ENCODE measurements at places on chromosomes 6 and 20.

DNA sequence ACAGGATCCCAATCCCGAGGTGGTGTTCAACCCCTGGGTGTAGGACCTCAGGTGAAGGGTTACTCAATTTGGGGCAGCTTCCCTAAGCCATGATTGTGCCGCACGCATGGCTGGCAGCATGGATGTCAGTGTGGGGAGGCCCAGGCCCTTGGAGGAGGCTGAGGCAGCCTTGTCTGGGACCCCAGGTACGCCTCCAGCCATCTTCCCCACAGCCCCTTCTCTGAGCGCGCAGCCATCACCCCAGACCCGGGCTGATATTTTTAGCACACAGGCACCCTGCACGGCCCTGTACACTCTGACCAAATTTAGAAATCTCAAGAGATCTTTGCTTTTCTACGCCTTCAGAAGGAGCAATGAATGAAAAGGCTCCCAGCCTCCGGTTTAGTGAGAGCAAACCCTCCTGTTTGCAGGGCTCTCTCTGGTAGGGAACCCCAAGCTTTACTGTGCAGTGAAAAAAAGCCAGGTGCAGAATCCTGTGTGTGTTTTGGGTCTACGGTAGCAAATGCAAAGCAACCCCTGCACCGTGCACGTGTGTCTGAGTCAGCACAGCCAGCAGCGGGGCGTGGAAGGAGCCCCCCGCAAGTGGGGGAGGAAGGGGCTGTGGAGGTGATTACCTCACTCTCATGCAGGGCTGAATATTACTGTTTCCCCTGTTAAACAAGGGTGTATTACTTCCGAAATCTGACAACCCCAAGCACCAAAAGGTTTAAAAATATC lies 44.3 kb downstream of the CTCFL start:
- no peak for DNase-seq

GRCh38 chr6:41200296-41200900 lies 551 bp downstream of the TREML2 start:
- DNase-seq, result no peak

GRCh38 chr20:25065625-25066338 lies 7.8 kb upstream of the ACSS1 start:
- peak; percentile 47 for DNase-seq

GRCh38 chr20:7285918-7286556 lies 518.6 kb downstream of the BMP2 start:
- DNase-seq, result peak; percentile 65

- no peak for DNase-seq
Measured at GRCh38 chr20:49291200-49291599, 13.3 kb upstream of the ZNFX1 start.

DNA sequence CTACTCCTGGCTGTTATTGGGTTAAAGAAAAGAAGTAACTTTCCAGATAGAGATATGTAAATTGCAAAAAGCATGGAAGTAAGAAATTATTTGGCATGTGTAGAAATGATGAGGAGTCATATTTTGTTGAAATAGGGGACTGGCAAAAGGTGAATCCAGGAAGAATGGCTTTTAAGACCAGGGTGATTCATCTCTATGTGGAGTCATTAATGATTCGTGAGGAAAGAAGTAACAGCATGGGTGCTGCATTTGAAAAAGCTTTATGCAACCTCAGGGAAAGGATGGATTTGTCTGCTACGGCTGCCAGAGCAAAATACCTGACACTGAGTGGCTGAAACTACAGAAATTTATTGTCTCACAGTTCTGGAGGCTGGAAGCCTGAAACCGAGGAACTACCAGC lies 14.8 kb upstream of the SYNE1 start:
- no peak for DNase-seq

DNA sequence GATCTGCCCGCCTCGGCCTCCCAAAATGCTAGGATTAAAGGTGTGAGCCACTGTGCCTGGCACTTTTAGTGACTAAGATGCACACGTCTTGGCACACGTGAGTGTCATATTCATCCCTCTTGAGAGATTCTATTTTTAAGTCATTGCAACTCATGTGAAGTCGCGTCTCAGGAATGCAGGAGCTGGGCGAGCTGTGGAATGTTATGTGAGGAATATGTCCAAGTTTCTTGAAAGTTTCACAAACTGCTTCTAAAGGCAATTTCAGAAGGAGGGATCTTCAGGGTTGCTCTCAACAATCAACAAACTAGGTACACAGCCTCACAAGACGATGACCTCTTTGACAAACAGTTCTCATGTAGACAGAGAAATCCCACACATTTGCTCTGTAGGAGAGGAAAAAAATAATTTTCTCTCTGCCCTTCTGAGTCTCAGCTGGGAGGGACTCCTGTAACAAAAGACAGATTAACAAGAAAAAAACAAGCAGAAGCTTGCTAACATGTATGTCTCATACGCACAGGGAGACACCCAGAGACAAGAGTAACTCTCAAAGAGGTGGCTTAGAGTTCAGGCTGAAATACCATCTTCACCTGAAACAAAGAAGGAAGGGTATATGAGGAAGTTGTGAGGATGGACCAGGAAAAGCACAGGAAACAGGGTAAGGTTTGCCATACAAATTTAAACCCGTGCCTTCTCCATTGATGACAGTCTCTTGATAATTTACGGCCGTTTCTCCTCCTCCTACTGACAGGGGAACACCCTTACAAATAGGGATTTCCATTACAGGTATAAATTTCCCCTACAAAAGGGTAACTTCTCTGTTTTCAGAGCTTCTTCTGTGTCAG lies 45.3 kb upstream of the FAM50B start:
- DNase-seq, result no peak

DNA sequence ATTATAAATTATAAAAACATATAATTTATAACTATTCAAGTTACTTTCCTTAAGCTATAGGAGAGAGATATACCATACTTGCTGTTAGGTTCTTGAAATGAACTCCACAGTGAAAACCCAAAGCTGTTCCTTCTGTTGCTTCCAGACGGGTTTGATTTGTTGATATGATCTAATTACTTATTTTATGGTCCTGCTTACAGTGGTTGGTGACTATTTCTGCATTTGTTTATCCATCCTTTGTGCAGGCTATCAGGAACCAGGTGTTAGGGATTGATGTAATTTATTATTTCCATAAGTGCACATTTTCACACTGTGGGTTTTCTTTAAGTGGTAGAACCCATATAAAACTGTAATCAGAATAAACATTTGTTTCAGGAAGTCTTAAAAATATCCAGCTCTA lies 167.1 kb downstream of the KIF6 start:
- DNase-seq, result no peak

GRCh38 chr6:158818581-158819212 lies 471 bp downstream of the EZR start:
- DNase-seq, result no peak

- DNase-seq, result no peak
Measured at GRCh38 chr6:107488174-107488874, 1.6 kb upstream of the SOBP start.

GRCh38 chr20:37353285-37353849 lies 7.4 kb downstream of the SRC start:
- no peak for DNase-seq

GRCh38 chr6:21745543-21746337 lies 152.2 kb downstream of the SOX4 start:
- DNase-seq, result no peak

DNA sequence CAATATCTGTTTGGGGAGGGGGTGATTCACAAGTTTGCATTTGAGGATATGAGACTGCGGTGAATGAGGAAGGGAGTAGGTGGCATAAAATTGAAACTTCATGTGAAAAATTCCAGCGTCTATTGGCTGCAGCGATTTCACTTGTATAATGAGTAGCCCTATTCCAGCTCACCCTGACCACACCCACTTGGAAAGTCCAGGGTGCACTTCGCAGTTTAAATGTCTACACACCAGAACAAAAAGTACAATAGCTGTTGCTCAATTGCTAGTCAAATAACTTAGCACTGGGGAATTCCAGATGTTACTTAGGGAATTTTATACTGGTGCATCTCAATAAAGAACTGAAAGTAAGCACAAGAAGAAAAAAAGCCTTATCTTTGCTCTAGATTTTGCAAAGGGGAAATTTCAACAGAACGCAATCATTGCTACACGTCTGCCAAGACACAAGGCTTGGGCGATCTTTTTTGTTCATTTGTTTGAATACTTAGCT lies 6.3 kb downstream of the TNFAIP3 start:
- no peak for DNase-seq

- peak; percentile 29 for DNase-seq
Measured at GRCh38 chr6:111872401-111873177, 663 bp downstream of the FYN start.

DNA sequence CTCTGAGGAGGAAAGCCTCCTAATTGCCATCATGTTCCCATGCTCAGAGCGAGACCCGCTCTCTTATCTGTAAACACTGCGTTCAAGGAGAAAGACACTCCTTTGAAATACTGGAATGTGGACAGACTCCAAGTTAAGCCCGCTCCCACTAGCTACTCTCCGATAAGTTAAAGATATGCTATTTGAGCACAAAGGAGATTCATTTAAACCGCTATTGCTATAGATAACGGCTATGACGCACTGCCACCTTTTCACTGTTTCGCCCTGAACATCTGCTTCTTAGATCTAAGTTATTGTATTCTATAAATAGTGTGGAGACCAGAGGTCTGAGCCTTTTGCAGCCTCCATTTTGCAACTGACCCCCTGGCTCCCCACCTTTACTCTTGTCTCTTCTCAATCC lies 82.3 kb downstream of the GPX5 start:
- DNase-seq, result no peak

DNA sequence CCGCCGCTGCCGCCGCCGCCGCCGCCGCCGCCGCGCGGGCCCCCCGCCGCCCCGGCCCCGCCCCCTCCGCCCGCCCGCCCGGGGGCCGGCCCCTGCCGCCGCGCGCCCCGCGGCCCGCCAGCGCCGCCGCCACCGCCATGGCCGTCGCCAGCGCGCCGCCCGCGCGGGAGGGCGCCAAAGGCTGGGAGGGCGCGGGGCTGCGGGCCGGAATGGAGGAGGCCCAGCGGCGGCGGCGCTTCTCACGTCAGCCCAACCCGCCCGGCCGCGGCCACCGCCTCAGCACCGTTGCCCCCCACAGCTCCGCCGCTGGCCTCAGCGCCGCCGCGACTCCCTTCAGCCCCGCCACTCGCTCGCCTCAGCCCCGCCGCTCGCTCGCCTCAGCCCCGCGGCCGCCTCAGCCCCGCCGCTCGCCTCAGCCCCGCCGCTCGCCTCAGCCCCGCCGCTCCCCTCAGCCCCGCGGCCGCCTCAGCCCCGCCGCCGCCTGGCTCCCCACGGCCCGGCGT lies 258 bp downstream of the PHF10 start:
- no peak for DNase-seq

- no peak for DNase-seq
Measured at GRCh38 chr6:46556053-46556452, 64.8 kb upstream of the RCAN2 start.

- DNase-seq, result no peak
Measured at GRCh38 chr20:32227744-32228688, 20.3 kb downstream of the POFUT1 start.

DNA sequence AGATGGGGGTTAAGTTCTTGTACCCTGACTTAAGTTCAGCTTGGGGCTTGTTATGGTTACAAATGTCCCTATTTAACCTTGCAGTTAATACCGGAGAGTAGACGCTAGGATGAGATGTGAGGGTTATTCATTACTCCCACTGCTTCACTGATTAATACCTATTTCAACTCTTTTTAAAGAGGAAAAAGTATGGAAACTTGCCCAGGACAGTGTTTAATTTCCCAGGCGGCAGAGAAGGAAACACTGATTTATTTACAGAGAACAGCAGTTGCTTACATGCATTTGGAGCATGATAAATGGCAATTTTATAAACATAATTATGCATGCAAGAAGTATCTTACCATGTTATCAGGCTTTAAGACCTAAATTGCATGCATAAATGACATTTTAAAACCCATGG lies 137.7 kb downstream of the RCAN2 start:
- no peak for DNase-seq

GRCh38 chr20:36585410-36586125 lies 12.2 kb downstream of the TGIF2 start:
- no peak for DNase-seq

DNA sequence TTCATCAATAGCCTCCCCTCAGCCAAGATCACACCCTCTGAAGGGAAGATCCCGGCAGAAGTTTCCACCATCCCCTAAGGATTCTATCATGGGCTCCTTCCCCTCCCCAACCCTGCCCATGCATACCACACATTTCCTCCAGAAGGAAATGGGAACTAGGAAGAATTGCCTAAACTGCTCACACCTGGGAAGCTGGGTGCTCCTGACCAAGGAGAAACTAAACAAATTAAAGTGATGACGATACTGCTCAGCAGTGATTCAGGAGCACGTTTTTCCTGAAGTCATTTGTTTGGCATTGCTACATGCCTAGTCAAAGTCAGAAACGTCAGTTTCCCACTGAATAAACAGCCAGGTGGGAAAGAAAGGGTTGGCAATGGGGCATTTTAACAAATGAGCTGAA lies 136.1 kb upstream of the CDYL start:
- no peak for DNase-seq

DNA sequence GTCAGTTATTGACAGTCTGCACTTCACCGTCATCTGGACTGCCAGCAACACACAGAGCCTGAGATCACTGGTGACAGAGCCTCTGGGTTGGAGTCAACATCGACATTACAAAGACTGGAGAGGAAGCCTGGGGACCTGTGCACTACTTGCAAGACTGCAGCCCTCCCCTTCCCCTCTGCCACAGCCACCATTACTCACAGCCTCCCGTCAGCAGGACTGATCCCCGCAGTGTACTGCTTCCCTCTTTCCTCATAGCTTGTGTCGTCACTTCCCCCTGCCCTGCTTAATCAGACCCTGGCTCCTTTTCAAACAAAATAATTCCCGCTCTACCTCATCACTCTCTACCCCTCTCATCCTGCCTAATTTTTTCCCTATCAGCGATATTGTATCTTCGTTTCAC lies 235.5 kb upstream of the KCNQ5 start:
- DNase-seq, result no peak

DNA sequence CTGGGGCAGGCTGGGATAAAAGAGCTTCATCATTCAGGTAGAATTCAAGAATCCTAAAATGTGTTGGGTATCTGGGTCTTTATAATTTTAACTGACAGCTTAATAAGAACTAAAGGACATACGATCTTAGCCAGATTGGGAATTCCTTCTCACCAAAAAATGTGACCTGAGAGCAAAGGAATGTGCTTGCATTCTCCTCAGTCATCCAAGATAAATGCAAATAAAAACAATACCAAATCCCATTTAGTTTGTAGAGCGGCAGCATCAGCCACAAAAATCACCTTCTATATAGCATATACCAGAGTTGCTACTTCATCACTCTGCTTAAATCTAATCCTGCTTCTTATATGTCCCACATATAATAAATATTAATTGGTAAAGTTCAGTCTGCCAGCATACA lies 16.9 kb downstream of the USP49 start:
- no peak for DNase-seq
